ENCODE measurements at places on chromosomes 11 and 22.
A peak's percentile ranks its signal among the peaks of the same experiment; 100 is the strongest.

DNA sequence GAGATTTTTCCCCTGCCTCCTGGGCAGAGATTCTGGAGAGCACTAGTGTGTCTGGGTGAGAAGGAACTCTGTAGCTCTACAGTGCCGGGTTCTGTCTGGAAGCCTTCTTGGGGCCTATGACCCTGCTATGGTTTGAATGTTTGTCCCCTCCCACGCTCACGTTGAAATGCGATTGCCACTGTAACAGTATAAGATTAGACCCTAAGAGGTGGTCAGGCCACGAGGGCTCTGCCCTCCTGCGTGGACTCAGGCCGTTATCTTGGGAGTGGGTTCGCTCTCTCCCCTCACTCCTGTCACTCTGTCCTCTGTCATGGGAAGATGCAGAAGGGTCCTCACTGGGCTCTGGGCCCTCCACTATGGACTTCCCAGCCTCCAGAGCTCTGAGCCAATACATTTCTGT, 3.5 kb downstream of the AP5B1 start:
- no peak for DNase-seq

DNA sequence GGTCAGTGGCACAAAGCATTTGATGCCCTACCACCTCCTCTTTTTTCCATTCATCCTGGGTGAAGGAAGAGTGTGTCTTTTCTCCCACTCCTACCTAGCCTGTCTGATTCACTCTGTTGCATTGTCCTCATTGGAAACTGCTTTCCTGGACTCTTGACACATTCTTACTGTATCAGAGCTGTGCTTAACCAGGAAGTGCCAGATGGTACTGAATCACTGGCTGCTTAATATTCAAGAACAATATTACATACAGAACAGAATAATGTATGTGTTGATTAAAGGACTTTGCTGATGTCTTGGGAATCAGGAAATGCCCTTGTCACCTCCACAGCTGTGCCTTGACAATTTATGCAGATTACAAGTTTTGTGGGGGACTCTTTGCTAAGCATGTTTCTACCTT, 44.4 kb downstream of the SVIP start:
- DNase-seq, result no peak

- no peak for DNase-seq
Observed at GRCh38 chr11:92897487-92897886, 72.0 kb upstream of the MTNR1B start.

- DNase-seq, result no peak
Observed at GRCh38 chr11:130001461-130002351, 929 bp downstream of the PRDM10 start.

DNA sequence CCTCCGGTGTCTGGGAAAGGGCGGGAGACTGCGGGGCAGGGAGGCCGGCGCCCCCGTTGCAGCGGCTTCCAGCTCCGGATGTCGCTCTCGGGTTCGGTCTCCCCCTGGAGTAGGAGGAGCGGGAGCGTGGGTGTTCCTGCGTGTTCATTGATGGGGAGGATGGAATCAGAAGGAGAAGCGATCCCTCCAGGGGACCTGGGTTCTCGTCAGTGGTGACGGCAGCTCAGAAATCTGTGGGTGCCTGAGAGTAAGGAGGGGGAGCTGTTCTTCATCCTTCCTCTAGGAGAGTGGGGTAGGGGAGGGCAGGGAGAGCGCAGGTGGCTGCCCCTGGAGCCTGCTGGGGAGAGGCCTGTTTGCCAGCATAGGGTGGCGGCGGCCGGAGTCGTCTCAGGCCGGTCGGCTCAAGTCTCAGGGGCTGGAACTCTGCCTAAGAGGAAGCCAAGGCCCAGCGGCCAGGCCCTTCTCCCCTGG, 1.1 kb downstream of the UBASH3B start:
- DNase-seq, result no peak

- no peak for DNase-seq
Observed at GRCh38 chr22:19648419-19648929, 65.8 kb upstream of the SEPTIN5 start.

- no peak for DNase-seq
Observed at GRCh38 chr11:11605181-11605580, 16.6 kb downstream of the GALNT18 start.

DNA sequence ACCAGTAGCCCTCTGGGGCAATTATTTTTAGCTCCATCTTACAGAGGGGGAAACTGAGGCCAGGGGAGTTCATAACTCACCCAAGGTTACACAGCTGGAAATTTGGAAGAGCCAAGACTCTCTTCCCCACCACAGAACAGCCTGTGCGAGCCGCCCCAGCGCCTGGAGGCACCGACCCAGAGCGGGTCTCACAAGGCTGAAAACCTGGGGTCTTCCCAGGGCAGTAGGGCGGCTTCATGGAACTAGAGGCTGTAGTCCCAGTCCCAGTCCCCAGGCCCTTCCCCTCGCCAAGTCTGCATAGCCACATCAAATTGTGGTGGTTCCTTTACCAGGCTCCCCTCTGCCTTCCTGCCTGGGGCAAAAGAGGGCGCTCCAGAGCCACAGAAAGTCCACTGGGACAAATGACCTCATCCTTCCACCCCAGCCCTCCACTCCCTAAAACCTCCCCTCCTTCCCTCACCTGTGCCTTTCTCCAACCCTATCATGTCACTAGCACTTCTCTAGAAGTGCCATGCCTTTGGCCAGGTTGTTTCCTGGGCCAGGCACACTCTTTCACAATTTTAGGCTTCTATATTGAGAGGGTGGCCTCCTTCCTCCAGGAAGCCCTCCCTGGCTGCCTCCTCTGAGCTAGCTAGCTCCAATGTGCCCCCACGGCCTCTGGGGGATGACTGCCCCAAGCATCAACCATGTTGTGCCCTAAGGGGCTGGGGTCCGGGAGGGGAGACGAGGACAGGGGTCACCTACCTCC, 15.2 kb upstream of the CDC42EP1 start:
- no peak for DNase-seq

- no peak for DNase-seq
Observed at GRCh38 chr11:46513934-46514342, 79.9 kb downstream of the AMBRA1 start.

GRCh38 chr11:79393362-79394043, 47.3 kb downstream of the TENM4 start:
- DNase-seq, result no peak

DNA sequence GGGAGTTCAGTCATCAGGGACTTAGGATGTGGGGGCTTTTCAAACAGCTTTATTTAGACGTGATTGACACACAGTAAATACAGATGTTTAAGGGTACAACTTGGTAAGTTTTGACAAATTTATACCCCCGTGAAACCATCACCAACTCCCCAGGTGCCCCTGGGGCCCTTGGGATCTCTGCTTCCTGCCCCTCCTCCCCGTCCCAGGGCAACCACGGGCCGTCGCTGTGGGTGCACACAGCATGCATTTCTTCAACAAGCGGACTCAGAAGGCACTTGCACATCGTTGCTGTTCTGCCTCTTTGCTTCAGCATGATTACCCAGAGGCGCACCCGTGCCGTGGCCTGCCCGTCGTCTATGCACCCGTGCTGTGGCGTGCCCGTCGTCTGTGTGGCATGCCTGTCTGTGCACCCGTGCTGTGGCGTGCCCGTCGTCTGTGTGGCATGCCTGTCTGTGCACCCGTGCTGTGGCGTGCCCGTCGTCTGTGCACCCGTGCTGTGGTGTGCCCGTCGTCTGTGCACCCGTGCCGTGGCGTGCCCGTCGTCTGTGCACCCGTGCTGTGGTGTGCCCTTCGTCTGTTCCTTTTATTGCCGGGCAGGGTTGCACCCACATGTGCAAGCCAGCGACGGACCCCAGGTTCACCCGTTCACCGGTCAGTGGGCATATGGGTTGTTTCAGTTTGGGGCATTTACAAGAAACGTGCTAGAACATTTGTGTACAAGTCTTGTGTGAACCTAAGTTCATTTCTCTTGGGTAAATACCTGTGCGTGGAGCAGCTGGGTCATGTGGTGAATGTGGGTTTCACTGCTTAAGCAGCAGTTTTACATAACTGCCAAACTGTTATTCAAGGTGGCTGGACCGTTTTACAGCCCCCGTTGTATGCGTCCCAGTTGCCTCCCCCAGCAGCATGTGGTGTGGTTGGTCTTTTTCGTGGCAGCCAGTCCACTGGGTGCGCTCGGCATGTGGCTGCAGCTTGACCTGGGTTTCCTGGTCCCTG, 8.3 kb downstream of the CD81 start:
- no peak for DNase-seq

DNA sequence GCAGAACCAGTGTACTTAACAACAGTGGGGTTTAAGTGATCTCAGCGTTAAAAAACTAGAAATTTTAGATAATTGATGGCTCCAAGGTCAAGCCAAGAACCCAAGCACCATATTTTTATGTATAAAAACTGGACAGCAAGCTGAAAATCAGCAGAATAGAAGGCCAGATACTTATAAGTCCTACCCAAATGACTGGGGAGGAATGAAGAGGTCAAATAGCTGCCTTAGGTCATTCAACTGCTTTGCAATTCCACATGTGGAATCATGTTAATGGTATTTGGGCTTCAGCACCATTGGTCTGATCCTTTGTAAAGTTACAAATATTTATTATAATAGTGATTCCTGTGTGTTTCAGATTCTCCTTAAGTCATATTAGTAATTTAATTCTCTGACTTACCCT, 108.4 kb downstream of the FAT3 start:
- DNase-seq, result no peak

DNA sequence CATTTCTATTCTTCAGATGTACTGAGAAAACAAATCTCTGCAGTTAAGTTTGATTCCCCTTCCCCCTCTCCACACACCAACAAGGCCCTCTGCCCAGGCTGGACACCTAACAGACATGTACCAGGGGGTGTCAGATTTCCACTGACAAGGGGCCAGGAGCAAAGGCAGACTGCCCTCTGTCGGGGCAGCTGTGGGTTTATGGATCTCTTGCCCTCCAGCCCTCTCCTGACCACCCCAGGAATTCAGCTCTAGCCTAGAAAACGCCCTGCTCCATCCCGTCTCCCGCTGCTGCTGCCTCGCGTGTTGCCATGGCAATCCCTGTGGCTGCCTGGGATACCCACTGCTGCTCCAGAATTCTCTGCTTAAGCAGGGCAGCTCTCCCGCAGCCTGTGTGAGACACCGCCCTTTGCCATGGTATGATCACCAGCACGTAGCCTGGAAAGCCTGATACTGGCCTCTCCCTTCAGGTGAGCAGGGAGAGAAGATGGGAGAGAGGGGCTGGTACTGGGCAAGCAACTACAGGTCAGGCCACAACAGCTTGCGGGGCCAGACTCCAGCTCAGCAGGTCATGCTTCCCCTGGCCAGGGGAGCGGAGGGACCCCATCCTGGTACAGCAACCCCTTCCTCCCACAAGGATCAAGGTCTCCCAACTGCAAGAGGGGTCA, 41.6 kb downstream of the BUD13 start:
- DNase-seq, result no peak

- DNase-seq, result no peak
Observed at GRCh38 chr11:64357446-64357845, 1.5 kb upstream of the RPS6KA4 start.

DNA sequence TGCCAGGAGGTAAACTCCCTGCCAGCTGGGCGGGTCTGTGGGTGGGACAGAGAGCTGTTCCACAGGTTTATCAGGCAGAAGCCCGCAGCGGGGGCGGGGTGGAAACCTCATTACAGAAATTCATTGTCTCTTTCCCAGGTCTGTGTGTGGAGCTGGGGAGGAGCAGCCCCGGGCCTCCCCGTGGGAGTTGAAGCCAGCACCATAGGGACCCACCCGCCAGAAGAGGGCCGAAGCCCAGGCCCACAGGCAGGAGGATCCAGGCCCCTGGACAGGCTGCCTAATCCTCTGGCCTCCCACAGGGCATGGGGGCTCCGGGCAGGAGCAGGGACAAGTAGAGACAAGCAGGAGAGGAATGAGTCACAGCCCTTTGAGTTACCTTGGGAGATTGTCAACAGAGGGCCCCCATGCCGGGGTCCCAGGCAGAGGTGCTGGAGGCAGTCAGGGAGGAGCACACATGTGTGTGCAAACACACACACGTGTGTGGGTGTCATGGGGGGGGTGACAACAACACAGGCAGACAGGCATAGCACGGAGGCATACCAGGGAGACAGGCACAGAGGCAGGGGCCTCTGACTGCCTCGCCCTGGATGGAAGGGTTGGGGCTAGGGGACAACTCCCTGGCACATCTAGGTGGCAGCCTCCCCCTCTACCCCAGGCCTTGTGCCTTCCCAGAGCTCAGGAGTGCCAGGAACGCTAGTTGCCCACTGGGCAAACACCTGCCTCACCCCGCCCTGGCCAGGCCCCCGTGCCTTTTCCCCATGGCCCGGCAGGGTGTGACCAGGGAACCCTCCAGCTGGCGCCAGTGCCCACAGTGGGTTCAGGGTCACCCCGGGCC, 1.4 kb downstream of the CDC42BPG start:
- DNase-seq, result no peak

DNA sequence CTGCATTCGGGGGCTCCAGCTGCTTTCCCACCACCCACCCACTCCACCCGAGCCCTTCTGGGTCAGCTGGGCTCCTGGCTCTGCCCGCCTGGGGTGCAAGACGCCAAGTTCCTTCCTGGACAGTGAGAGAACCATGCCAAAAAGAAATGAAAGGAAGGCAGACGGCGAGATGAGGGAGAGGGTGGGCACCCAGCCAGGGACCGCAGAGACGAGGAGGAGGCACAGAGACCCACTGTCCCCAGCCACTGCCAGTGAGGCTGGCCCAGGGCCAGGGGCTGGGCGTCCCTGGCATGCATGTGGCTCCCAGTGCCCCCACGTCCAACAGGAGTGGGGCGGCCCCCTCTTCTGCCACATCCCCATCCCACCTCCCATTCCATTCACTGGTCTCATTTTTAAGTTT, 10.8 kb upstream of the CD81 start:
- no peak for DNase-seq

GRCh38 chr22:44171561-44171960, 9.2 kb upstream of the PARVG start:
- DNase-seq, result no peak

- DNase-seq, result no peak
Observed at GRCh38 chr22:26735019-26735409, 77.6 kb downstream of the MIAT start.

DNA sequence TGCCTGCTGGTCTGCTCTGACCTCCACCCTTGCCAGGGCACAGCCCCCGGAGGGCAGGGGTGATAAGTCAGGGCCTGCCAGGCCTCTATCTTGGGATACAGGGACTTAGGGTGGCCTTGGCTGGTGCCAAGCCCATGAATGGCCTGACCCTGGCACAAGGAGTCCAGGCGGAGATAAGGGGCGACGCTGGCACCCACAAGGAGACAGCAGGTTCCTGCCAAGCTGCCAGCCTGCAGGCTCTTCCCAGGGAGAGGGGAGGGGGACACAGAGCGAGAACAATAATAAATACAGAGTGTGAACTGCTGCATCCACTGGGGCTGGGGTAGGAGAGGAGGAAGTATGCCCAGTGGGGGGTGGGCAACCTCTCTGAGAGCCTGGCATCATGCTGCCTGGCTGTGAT, 978 bp downstream of the CSDC2 start:
- no peak for DNase-seq

- no peak for DNase-seq
Observed at GRCh38 chr11:67642173-67643120, 2.9 kb upstream of the TBX10 start.

GRCh38 chr22:40567106-40567505, 69.4 kb downstream of the MRTFA start:
- DNase-seq, result peak; percentile 10

DNA sequence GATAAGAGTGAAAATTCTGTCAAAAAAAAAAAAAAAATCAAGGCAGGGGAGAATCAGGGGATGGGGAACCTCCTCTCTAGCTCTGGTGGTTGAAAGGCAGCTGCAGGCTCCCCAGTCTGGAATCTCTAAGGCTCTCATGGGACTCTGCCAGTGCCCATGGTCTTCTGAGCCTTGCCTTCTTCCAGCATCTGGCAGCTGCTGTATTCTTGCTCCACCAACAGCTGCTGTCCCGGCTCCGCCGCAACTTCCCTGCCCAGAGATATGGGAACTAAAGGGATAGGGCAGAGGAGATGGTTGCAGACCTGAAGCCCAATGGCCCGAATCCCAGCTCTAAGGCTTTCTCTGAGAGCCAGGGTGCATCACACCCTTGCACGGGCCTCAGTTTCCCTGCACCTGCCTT, 49.5 kb upstream of the PHF21B start:
- no peak for DNase-seq
